ENCODE measurements at places on chromosomes 6 and 20.

DNA sequence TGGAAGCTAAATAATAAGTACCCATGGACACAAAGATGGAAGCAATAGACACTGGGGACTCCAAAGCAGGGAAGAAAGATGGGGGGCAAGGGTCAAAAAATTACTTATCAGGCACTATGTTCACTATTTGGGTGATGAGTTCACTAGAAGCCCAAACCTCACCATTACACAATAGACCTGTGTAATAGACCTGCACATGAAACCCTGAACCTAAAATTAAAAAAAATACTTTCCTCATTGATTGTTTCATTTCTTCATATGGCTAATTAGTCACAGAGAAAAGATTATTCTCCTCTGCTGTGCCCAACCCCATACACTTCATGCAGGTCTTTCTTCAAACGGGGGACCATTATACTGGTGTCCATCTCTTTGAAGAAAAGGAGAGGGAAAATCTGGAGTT lies 213.0 kb upstream of the DTNBP1 start:
- no peak for DNase-seq

- no peak for DNase-seq
Measured at GRCh38 chr20:34970846-34971560, 15.3 kb downstream of the MYH7B start.

- no peak for DNase-seq
Measured at GRCh38 chr20:4920131-4920530, 81.2 kb downstream of the SLC23A2 start.

DNA sequence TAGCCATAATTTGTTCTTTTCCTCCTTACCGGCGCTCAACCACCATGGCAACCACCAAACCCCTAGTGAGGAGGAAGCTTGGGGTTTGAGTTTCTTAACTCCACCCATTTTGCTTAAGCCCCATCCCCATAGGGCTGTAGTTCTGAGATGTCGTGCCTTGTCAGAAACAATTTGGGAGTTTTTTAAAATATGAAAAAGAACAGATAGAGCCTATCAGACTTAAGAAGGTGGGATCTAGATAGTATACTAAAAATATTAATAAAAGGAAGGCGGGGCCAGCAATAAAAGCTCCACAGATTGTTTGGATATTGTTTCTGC lies 5.6 kb downstream of the BRD2 start:
- DNase-seq: no peak

GRCh38 chr20:5784735-5785134 lies 34.5 kb downstream of the SHLD1 start:
- no peak for DNase-seq

GRCh38 chr6:166728884-166729530 lies 102.0 kb upstream of the RPS6KA2 start:
- no peak for DNase-seq

- DNase-seq: no peak
Measured at GRCh38 chr20:24871480-24872213, 77.4 kb upstream of the CST7 start.

DNA sequence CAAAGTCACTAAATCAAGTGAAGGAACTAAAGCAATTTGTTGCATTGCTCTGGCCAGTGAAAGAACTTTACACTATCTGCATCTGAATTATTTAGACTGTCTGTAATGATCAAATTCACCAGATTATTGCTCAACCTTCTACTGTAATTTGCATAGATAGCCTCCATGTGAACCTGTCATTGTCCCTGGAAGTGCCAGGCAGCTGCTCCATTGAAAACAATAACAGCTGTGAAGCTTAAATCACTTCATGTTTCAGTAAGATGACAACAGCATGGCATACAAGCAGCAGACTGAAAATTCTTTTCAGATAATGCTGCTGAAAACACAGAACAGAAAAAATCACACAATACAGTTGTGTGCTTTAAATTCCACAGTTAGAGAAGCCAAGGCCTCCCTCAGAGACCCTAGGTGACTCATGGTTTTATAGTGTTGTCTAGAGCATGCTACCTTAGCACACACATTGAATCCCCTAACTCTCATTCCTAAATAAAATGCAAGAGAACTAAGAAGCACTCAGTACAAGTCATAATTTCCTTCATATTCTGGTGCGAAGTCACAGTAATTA lies 248.9 kb downstream of the TPBG start:
- DNase-seq: no peak

DNA sequence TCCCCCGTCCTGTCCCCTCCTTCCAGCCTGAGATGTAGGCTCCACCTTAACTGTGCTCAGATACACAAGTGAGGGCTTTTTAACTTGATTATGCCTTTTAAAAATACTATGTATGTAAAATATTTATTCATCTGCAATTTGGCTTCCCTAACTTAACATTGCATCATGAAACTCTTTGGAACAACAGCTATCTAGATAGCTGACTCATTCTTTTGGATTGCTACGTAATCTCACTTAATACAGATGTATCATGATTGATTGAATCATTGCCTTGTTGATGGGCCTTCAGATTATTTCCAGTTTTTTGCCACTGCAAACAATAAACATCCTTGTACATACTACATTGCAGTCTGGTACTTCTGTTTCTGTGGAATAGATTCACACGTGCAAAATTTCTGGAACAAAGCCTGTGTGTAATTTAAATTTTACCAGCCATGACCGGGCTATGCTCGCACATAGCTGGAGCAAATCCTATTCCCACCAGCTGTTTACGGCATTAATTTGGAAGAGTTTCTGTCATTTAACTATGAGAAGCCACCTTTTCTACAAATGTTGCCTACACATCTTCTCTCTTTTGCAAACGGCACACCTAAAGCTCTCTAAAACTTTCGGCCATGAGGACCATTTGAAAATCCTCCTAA lies 6.5 kb downstream of the PRND start:
- no peak for DNase-seq

- no peak for DNase-seq
Measured at GRCh38 chr6:158290040-158290439, 22.2 kb upstream of the TULP4 start.

DNA sequence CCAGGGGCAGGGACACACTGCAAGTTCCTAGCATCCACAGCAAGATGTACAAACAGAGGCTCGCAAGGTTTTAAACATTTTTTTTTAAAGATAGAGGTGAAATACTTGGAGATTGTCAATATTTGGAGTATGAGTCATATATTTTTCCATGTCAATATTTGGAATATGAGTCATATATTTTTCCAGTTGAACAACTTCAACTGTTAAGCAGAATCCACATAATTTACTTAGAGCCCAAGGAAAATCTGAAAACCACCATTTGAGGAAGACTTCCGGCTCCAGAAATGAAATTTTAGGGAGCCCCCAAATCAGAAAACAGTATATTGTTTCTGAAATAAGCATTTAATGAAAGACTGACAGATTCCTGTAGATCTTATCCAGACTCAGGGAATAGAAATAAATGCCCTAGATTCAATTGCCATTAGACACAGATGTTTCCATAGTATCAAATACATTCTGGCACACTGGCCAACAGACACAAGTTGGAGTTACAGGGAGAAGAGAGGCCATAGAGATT lies 51.6 kb upstream of the FAM184A start:
- no peak for DNase-seq

GRCh38 chr6:14831937-14832336 lies 413.9 kb upstream of the JARID2 start:
- no peak for DNase-seq

DNA sequence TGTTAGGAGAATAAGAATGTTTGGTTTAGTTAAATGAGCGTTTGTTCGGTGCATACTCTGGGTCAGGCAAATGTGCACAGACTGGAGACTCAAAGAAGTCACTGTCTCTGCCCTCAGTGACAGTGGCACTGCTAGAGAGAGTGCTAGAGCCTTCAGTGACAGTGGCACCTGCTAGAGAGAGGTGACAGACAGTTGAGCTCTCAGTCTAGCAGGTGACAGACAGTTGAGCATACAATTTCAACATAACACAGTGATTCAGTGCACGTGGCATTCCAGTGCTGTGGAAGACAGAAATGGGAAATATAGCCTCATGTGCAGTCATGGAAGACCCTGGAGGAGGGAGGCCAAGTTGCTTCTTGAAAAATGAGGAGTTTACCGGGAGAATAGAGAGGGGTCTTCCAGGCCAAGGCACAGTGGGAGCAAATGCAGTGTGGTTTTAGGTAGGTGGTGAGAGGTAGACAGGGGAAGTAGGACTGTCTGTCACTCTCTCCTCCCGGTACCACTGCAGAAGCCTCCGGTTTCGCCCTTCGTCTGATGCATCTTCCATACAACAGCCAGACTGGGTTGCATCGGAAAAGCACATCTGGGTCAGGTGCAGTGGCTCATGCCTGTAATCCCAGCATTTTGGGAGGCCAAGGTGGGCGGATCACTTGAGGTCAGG lies 107.9 kb upstream of the CLDN20 start:
- DNase-seq: no peak

DNA sequence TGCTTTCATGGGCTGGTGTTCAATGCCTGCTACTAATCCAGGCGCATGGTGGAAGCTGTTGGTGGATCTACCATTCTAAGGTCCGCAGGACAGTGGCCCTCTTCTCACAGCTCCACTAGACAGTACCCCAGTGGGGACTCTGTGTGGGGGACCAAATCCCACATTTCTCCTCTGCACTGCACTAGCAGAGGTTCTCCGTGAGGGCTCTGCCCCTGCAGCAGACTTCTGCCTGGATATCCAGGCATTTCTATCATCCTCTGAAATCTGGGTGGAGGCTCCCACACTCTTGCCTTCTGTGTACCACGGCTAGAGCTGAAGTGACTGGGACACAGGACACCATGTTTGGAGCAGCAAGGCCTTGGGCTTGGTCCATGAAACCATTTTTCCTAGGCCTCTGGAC lies 134.1 kb upstream of the C6orf118 start:
- no peak for DNase-seq

DNA sequence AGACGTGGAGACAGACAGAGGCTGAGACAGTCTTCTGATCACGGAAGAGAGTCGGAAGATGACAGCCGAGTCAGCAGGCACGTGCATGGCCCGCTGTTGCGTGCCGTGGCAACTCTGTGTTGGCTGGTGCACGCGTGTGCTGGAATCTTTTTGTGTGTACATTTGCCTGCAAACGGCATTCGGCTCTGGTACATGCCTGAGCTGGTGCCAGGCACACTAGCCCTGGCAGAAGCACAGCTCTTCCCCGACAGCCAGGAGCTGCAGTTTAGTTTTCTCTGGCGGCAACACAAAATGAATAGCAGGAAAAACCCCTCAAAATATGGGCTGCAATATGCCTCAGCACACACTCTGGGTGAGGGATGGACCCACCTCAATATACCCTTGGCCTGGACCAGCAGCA lies 769 bp upstream of the PDYN start:
- no peak for DNase-seq

- no peak for DNase-seq
Measured at GRCh38 chr6:130029163-130029562, 10.8 kb downstream of the L3MBTL3 start.

GRCh38 chr20:2750491-2751251 lies 49.8 kb downstream of the CPXM1 start:
- peak; percentile 21 for DNase-seq

DNA sequence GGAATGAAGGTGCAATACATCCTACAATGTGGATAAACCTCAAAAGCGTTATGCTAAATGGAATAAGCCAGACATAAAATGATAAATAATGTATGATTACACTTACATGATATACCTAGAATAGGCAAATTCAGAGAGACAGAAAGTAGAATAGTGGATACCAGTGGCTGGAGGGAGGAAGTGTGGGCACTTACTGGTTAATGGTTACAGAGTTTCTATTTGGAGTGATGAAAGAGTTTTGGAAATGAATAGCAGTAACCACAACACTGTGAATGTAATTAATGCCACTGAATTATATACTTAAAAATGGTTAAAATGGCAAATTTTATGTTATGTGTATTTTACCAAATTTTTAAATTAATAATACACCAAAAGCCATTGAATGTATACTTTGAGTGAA lies 71.4 kb upstream of the CST7 start:
- DNase-seq: no peak

DNA sequence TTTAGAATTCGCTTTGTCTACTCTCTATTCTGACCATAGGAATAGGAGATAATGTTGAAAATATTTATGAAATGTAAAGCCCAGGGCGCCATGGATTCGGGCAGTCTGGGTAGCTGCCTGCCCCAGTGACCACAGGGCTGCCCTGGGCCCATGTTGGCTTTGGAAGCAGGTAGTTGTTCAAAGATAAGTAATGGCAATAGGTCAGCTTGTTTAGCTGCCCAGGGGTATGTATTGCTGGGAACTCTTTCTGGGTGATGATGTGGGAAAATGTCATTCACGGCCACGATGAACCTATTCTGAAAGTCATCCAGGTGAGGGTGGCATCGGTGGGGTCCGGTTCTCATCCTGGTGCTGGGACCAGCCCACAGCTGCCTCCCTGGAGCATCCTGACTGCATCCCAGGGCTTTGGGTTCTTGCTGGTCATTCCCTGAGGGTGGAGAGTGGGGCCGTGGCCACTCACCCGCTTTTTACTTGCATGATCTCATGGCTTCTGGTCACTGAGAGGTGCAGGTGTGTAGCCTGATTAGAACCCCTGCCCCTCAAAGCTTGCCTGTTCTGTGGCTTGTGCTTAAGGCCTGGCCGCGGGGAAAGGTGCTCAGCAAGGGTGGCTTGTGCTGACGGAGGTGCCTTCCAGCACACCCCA lies 102.8 kb downstream of the ERMARD start:
- no peak for DNase-seq

GRCh38 chr6:2870046-2870636 lies 28.5 kb upstream of the SERPINB1 start:
- DNase-seq: no peak

- peak; percentile 50 for DNase-seq
Measured at GRCh38 chr20:61896058-61896961, 169.4 kb downstream of the TAF4 start.
